Activated CD4-positive, alpha-beta memory T cell treated with anti-CD3 and anti-CD28 coated beads, Interleukin-2, amount 10 ng/mL, durations not matched to agents 7 days and 5 days (primary cell): ENCODE measurements at places on chromosomes 2 and 18. TPM values are rescaled to one million over a fixed set of nuclear protein-coding genes. Genes with fewer than 3 reads are reported as not detected.

The PLGLB1 gene
- 2.8 TPM for total RNA-seq

The CFLAR gene
- total RNA-seq: 196 TPM

The GAL3ST2 gene
- 0.58 TPM for total RNA-seq

The CPLX4 gene
- total RNA-seq: not detected

The AMER3 gene
- total RNA-seq: not detected

The CNRIP1 gene
- not detected for total RNA-seq

The GLI2 gene
- total RNA-seq: 0.75 TPM

The MIB1 gene
- total RNA-seq: 57.8 TPM

The FAM110C gene
- 4.8 TPM for total RNA-seq

The LCT gene
- 0.13 TPM for total RNA-seq

The GPC1 gene
- 7.9 TPM for total RNA-seq

The NPPC gene
- total RNA-seq: not detected

The KIDINS220 gene
- 33.4 TPM for total RNA-seq

The ARHGAP28 gene
- total RNA-seq: not detected
